Activated CD4-positive, alpha-beta T cell treated with anti-CD3 and anti-CD28 coated beads for 36 hours (primary cell): ENCODE measurements at places on chromosomes 3 and 15. TPM values are rescaled to one million over a fixed set of nuclear protein-coding genes. Genes with fewer than 3 reads are reported as not detected.
A peak's percentile ranks its signal among the peaks of the same experiment; 100 is the strongest.

ADPRH gene
- total RNA-seq, result 2.5 TPM

GRCh38 chr3:156339491-156339890 lies 215.4 kb downstream of the SSR3 start:
- DNase-seq, result no peak
- H3K27me3 ChIP-seq, result peaks cover 8% of the 10 kb centered on the region
- H3K36me3 ChIP-seq, result no peaks in the 10 kb centered on the region
- H3K4me3 ChIP-seq, result no peak overlapping the region

- DNase-seq, result no peak
- no peak overlapping the region for H3K27ac ChIP-seq
- no peak overlapping the region for H3K4me3 ChIP-seq
These were observed 222.5 kb upstream of the KCNMB2 start for GRCh38 chr3:178313716-178314115.

- no peaks in the 10 kb centered on the region for H3K4me1 ChIP-seq
- no peaks in the 10 kb centered on the region for H3K27me3 ChIP-seq
- no peak for DNase-seq
- no peak overlapping the region for H3K4me3 ChIP-seq
- H3K36me3 ChIP-seq, result no peaks in the 10 kb centered on the region
- H3K27ac ChIP-seq, result no peak overlapping the region
These were observed 897.9 kb downstream of the EPHA3 start for GRCh38 chr3:90005281-90005847.

GRCh38 chr3:15660055-15660935 lies 58.8 kb downstream of the BTD start:
- DNase-seq, result no peak
- H3K27ac ChIP-seq, result no peak overlapping the region
- H3K36me3 ChIP-seq, result peaks cover 8% of the 10 kb centered on the region
- peaks cover 9% of the 10 kb centered on the region for H3K4me1 ChIP-seq

DNA sequence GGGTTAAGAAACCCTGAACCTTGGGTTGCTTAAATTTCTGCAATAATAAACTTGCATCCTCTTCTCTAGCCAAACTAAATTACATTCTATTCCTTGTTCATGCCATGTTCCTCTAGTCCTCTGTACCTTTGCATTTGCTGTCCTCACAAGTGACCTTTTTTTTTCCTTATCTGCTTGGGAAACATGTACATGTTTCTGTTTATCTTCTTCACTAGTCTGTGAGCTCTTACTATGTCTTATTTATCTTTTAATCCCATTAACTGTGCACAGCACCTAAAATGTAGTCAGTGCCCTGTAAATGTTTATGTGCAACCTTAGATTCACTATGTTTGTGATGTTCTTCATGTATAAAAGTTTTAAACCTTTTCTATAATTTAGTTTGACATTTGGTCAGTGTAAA lies 61.9 kb downstream of the REC114 start:
- H3K36me3 ChIP-seq, result no peaks in the 10 kb centered on the region
- H3K27ac ChIP-seq, result no peak overlapping the region
- no peaks in the 10 kb centered on the region for H3K4me1 ChIP-seq
- no peak overlapping the region for H3K4me3 ChIP-seq
- H3K27me3 ChIP-seq, result peaks cover 2% of the 10 kb centered on the region

HRG gene
- total RNA-seq, result not detected

- no peak overlapping the region for H3K4me3 ChIP-seq
- H3K27ac ChIP-seq, result no peak overlapping the region
- H3K27me3 ChIP-seq, result no peaks in the 10 kb centered on the region
- H3K4me1 ChIP-seq, result no peaks in the 10 kb centered on the region
- DNase-seq, result no peak
These were observed 153.2 kb downstream of the UNC13C start for GRCh38 chr15:54131410-54131809.

- DNase-seq, result no peak
- H3K4me1 ChIP-seq, result no peaks in the 10 kb centered on the region
- H3K27me3 ChIP-seq, result no peaks in the 10 kb centered on the region
- H3K27ac ChIP-seq, result no peak overlapping the region
- no peak overlapping the region for H3K4me3 ChIP-seq
These were observed 21.5 kb downstream of the TMEM41A start for GRCh38 chr3:185477316-185477715.

ACAN gene
- total RNA-seq, result not detected

CILP gene
- total RNA-seq, result not detected

TMC3 gene
- not detected for total RNA-seq

DNA sequence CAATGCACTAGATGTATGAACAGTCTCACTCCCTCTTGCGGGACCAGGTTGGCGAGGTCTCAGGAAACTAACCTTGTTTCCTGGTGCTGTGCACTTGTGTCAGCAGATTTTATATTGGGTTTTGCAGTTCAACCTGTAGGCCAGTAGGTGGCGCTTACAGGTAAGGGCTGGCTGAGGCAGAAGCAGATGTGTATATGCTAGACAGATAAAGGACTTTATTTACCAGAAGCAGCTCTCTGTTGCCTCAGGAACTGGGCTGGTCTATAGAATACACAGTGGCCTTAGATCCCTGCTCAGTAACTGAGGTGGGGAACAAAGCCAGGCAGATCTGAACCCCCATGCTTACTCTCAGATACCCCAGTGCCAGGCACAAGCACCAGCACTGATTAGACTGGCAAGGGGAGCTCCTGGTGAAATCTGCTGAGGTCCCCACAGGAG lies 296.8 kb downstream of the DOCK3 start:
- no peak overlapping the region for H3K27ac ChIP-seq
- H3K27me3 ChIP-seq, result peaks cover 2% of the 10 kb centered on the region
- no peak overlapping the region for H3K4me3 ChIP-seq
- H3K4me1 ChIP-seq, result peaks cover 19% of the 10 kb centered on the region
- H3K36me3 ChIP-seq, result no peaks in the 10 kb centered on the region

- no peaks in the 10 kb centered on the region for H3K27me3 ChIP-seq
- no peak overlapping the region for H3K4me3 ChIP-seq
- no peak for DNase-seq
- no peak overlapping the region for H3K27ac ChIP-seq
- H3K36me3 ChIP-seq, result no peaks in the 10 kb centered on the region
- H3K4me1 ChIP-seq, result no peaks in the 10 kb centered on the region
These were observed 149.7 kb downstream of the RBMS3 start for GRCh38 chr3:29430558-29430971.

DNA sequence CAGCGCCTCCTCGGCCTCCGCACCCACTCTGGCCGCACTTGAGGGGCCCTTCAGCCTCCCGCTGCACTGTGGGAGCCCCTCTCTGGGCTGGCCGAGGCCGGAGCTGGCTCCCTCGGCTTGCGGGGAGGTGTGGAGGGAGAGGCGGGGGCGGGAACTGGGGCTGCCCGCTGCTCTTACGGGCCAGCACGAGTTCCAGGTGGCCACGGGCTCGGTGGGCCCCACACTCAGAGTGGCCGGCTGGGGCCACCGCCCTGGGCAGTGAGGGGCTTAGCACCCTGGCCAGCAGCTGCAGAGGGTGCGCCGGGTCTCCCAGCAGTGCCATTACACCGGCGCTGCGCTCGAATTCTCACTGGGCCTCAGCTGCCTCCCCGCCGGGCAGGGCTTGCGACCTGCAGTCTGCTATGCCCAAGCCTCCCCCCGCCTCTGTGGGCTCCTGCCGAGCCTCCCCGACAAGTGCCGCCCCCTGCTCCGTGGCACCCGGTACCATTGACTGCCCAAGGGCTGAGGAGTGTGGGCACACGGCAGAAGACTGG lies 167.1 kb upstream of the PLSCR5 start:
- DNase-seq, result no peak
- no peaks in the 10 kb centered on the region for H3K36me3 ChIP-seq
- no peaks in the 10 kb centered on the region for H3K4me1 ChIP-seq

DNA sequence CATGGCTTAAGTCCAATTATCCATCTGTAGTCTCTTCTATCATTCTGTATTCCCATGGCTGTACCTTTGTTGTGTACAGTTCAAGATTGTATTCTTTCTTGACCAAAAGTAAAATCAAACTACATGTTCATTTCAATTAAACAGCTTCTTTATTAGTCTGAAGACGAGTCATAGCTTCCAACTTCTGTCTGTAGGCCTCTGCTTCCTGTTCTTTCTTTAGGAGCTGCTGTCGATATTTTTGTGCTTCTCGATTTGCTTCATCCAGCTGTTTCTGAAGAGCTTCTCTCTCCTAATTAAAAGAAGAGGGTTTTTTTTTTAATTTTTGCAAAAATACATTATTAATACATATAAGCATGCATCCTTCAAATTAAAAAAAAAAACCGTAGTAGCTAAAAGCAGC lies 13.0 kb upstream of the HDC start:
- peaks cover 19% of the 10 kb centered on the region for H3K36me3 ChIP-seq
- peaks cover 23% of the 10 kb centered on the region for H3K4me1 ChIP-seq
- peak overlapping the region; percentile 34 for H3K27ac ChIP-seq
- H3K27me3 ChIP-seq, result no peaks in the 10 kb centered on the region
- no peak for DNase-seq
- H3K4me3 ChIP-seq, result no peak overlapping the region

VIPR1 gene
- total RNA-seq, result 6.7 TPM

GRCh38 chr3:172993412-172993811 lies 147.6 kb downstream of the SPATA16 start:
- H3K36me3 ChIP-seq, result no peaks in the 10 kb centered on the region
- no peak overlapping the region for H3K4me3 ChIP-seq
- H3K27me3 ChIP-seq, result no peaks in the 10 kb centered on the region
- DNase-seq, result no peak
- H3K27ac ChIP-seq, result no peak overlapping the region
